ENCODE measurements at places on chromosomes 16 and 17.

GRCh38 chr17:56700919-56701420 is 107.5 kb downstream of the NOG start:
- DNase-seq = no peak

DNA sequence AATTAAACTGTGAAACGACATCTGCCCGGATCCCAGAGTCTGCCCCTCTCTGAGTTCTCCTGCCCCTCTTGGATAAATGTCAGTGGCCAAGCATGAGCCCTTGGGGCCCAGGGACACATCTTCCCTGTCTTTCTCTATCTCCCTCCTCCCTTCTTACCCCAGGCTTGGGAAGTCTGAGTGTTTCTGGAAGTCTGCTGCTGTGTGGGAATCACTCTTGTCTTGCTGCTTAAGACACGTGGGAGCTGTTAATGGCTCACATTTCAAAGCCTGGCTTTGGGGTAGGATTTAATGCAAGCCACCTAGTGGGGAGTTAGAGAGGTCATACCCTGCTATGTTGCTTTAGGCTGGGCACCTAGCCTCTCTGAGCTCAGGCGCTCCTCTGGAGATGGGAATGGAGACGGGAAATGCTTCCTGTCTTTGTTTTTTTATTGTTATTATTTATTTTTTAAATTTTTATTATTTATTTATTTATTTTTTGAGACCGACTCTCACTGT is 218.5 kb upstream of the CIBAR2 start:
- DNase-seq = no peak

DNA sequence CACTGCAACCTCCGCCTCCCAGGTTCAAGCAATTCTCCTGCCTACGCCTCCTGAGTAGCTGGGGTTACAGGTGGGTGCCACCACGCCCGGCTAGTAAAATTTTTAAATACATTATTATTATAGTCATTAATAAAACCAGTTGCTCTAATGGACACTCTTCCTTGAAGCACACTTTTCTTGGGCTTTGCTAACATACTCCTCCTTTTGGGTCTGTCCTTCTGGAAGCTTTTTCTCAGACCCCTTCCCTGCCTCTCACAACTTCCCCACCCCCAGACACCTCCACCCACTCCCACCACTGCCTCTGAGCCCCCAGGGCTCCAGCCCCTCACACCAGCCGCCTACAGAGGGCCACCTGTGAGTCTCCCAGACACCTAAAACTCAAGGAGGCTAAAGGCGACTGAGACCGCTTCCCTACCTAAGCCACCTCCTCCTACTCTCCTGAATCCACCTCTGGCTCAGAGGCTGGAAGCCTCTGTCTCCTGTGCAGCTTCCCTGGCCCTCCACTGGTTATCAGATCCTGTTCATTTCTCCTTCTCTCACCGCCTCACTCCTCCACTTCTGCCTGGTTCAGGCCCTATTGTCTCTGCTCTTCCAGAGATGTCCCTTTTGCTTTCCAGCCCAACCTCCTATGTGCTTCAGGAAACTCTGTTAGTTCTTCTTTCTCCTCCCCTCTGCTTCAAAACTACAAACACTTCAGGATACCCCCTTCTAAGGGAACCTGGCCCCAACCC is 2.1 kb upstream of the CUEDC1 start:
- DNase-seq = no peak

DNA sequence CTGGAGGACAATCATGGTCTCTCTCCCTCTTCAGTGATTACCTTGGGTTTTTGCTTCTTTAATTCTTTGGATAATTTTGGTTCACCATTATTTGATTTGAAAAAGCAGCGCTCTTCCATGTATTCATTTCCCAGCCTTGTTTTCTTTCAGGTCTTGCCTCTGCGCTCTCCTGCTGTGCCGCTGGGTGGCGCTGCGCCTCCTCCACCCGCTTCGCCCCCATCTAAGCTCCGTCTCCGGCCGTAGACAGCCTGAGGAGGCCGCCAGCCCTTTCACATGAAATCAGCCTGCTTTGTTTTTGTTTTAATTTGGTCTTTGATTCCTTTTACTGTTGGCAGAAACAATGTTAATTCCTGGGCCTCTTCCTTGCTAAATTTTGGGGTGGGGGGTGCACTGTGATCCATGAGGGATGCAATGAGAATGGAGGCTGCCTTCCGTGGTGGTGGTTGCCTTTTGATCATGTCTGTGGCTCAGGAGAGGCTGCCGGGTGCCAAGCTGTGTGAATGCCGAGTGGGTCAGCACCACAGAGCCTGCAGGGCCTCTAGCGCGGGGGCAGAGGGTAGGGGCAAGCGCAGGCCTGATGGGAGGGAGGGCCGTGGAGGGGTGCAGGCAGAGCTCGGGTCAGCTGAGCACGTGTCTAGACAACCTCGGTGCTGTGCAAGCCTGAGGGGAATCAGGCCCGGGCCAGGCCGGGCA is 64.1 kb downstream of the PLD6 start:
- no peak for DNase-seq

- DNase-seq = no peak
Measured at GRCh38 chr17:62823111-62823893, 15.2 kb upstream of the MARCHF10 start.
